Right cardiac atrium (tissue), 5 donors: ENCODE measurements at places on chromosomes 1 and 21. TPM values are rescaled to one million over a fixed set of nuclear protein-coding genes. Genes with fewer than 3 reads are reported as not detected.

DNA sequence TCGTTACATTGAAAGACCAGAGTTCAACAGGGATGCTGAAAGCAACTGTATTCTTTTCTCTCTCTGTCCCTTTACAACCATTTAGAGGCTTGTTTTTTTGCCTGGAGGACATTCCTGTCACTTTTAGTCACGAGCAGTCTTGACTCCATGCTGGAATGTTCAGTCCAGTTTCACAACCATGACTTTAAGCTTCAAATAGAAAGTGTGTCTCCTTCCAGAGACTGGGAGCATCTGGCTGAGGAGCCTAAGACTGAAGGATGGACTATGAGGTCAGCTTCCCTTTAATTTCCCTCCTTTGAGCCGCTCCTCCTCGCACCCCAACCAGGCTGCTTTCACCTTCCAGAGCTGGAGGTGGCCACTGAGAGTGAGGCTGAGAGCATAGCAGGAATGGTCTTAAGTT, 10.5 kb upstream of the RYR2 start:
- DNase-seq = no peak

DNA sequence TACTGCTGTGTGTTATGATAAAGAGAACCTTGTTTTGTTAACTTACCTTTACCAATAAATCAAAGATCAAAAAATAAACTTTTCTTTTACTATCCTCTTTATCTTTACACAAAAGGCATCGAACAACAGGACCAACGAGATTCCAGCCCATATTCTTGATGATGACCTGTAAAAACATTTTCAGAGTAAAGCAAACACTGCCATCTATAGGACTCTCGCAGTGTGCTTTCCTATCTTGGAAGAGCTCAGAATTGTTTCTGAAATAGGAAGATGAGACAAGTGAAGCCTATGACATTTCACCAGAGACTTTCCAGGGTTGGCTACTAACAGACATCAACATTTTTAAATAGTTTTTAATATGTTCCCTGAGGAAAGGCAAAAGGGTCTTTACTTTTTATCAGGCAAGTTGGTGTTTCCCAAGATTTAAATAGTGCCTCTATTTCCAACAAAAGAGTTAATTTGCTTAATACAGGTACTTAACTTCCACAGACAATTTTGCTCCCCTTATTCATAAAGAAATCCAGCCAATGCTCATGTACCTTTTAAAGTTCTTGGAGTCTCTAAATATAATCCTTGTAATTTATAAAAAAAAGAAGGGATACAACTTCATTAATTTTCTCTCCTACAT, 7.3 kb downstream of the GLMN start:
- no peak for DNase-seq

GRCh38 chr1:75074831-75075395, 59.3 kb upstream of the LHX8 start:
- DNase-seq = no peak

DNA sequence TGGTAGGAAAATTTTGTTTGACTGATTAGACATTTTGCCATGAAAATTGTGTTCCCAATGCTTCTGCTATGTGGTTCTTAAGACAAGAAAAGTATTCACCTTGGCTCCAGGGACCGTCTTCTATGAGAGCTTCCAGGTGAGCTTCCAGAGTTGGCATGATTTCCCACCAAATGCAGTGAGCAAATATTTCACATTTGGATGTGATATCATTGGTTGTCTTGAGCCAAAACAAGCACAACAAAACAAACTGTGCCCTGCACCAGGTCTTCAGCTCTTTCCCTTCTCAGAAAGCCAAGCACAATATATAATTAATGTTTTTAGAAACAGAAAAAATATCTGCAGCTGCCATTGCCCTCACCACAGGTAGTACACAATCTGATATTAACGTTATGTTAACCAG, 1009.0 kb downstream of the PLA2G4A start:
- DNase-seq = no peak

- DNase-seq = no peak
These were observed 11.1 kb upstream of the SCYL3 start for GRCh38 chr1:169904834-169905233.

DNA sequence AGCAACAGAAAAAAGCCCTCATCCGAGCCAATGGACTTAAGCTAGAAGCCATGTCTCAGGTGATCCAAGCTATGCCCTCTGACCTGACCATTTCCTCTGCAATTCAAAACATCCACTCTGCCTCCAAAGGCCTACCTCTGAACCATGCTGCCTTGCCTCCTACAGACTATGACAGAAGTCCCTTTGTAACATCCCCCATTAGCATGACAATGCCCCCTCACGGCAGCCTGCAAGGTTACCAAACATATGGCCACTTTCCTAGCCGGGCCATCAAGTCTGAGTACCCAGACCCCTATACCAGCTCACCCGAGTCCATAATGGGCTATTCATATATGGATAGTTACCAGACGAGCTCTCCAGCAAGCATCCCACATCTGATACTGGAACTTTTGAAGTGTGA, 20.7 kb downstream of the NR5A2 start:
- no peak for DNase-seq

The CCDC181 gene
- 2.2 TPM for total RNA-seq

The PRRX1 gene
- total RNA-seq = 70.1 TPM

The FALEC gene
- total RNA-seq = 0.70 TPM
